ENCODE measurements at places on chromosomes 16 and 17.

DNA sequence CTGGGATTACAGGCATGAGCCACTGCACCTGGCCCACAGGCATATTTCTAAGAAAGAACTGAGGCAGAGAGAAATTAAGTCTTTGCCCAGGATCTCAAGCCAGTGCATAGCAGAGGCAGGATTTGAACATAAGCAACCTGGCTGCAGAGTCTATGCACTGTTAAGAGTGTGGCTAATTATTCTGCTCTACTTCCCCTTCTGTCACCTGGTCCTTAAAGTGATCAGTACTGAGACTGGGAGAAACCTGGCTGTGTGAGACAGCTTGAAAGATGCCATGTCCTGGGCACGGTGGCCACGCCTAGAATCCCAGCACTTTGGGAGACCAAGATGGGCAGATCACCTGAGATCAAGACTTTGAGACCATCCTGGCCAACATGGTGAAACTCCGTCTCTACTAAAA is 58.1 kb downstream of the IQCK start:
- DNase-seq = no peak

- no peak for DNase-seq
These were observed 13.2 kb downstream of the JPT2 start for GRCh38 chr16:1691276-1691675.

- DNase-seq = no peak
These were observed 139.7 kb downstream of the SLC39A11 start for GRCh38 chr17:72952641-72953315.

DNA sequence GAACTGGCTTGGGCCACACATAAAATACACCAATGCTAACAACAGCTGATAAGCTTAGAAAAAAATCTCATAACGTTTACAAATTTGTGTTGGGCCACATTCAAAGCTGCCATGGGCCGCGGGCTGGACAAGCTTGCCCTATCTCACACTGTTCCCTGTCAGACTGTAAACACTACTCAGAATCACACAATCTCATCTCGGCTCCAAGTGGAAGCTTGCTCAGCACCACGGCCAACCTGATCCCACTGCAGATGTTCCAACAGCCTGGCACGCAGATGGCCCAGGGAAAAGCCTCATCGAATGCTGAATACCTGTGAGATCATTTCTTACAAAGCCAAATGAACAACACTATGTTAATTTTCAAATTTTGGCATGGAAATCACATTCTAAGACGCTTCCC is 125.8 kb downstream of the ANKRD11 start:
- no peak for DNase-seq

GRCh38 chr17:78269955-78270381 is 38.5 kb downstream of the TMEM235 start:
- no peak for DNase-seq

GRCh38 chr17:16971458-16972338 is at the start of gene TNFRSF13B:
Gene TNFRSF13B (minus strand): TSS chr17:16972118. CDS start chr17:16972075, 43 bp downstream.
- no peak for DNase-seq

GRCh38 chr17:50963139-50963538 is 97.0 kb upstream of the TOB1 start:
- no peak for DNase-seq

DNA sequence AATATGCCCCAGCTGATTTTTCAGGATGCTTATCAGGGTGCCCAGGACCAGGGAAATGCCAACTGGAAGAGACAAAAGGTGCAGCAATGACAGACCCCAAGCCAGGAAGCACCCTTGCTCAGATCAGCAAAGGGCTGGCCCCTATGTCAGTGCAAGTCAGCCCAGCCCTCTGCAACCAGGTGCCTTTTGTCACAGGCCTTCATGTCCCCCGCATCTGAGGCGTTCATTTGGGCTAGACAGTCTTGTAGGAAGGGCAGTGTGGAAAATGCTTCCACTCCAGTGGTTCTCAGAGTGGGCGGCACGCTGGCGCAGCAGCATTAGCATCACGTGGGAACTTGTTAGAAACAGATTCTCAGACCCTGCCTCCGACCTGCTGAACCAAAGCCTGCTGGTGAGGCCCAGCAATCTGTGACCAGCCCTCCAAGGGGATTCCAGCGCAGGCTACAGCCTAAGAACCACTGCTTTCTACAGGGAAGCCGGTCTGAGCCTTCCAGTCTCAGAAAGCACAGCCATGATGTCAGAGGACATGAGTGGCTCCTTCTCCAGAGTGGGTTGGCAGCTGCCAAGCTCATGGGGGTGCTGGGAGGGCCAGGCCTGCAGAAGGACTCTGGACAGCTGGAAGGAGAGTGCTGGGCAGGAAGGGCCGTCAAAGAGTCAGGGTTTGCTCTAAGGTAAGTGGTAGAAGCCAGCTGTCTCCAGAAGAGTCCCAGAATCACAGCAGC is 13.1 kb downstream of the SLC47A2 start:
- no peak for DNase-seq

GRCh38 chr17:17516941-17517720 is 20.9 kb upstream of the RASD1 start:
- DNase-seq = no peak
